ENCODE measurements at places on chromosomes 7 and 10. TPM values are rescaled to one million over a fixed set of nuclear protein-coding genes. Genes with fewer than 3 reads are reported as not detected.

GRCh38 chr7:15042285-15043065 lies 139.9 kb upstream of the DGKB start:
- DNase-seq, result no peak

DNA sequence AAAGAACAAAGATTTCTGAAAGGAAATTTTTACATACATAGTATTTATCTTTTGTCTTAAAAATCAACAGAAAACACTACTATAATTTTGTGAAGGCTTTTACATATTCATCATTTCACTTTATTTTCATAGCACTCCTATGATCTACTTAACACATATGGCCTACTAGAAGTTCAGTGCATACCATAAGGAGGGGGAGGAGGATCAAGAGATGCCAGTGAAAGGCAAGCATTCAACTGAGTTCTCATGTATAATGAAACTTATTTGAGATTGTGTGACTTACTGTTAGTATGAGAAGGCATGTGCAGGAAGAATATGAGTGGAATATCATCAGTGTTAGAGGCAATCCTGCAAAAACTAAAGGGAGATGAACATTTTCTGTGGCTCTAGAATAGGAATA lies 10.6 kb downstream of the BRAF start:
- no peak for DNase-seq

Gene SHTN1
- total RNA-seq, result 36.7 TPM

DNA sequence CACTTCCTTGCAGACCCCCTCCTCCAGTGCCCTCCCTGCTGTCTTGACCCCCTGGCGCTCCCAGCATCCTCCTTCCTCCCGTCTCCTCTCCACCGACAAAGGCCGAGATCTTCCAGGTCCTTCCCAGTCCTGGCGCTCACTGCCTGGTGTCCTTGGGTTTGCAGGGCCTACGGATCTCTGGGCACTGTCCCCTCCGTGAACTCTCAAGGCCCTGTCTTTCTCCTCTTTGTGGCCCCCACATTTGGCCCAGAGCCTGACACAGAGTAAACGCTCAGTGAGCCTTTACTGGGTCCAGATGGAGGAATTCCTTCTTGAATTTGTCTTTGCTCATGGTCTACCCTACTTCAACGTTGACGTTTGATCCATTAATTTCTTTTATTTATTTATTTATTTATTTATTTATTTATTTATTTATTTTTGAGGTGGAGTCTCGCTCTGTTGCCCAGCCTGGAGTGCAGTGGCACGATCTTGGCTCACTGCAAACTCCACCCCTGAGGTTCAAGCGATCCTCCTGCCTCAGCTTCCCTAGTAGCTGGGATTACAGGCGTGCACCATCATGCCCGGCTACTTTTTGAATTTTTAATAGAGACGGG lies 29.7 kb downstream of the TMEM270 start:
- no peak for DNase-seq

Gene CDH23
- 5.1 TPM for total RNA-seq

Measured in mucosa of gallbladder (tissue), 1 donor.